HAP-1 (cell line): ENCODE measurements at places on chromosomes 1 and 21.

DNA sequence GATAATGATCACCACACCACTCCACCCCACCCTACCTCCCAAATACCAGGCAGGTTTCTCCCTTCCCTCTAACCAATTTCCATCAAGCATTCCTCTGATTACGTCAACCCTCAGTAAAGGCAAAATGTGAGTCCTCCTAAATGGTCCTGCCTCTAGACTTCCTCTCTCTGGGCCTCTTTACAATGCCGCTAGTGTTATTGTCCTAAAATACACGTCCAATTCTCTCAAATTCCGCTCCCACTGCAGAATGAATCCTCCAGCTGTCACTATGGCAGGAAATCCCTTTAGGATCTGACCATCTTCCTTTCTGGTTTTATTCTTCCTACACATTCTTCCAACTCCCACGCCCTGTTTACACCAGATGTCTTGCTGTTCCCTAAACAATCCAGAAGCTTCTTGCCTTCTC, 68.7 kb downstream of the DEGS1 start:
- no peak for DNase-seq

DNA sequence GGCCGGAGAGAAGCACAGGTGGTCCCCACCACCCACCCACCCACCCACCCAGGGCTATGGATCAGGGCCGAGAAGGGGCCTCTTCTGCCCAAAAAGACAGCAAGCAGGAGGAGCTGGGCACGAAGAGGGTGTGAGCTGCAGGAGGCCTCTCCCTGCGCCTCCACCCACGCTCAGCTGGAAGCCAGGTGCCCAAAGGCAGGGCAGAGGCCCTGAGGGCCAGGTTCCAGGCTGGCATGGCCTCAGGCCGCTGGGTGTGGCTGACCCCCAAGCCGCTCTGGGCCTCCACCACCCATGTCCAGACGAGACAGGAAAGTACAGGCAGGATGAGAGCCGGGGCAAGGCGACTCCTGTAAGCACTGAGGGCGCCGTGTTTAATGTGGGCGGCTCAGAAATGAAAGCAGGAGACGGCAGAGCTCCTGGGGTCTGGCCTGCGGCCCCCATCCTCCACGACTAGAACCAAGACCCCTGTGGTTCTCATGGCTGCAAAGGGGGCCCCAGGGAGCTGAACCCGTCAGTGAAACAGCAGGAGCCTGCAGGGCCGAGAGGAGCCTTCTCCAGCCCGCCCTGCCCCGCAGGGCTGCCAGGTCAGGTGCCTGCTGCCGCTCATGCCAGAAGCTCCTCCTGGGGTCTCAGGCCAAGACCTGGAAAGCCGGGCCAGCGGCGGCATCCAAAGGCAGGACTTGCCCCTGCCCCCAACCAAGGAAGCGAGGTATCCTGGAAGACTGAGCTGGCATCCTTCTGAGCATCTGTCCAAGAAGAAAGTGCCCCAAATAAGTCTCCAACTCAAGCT, 56.0 kb downstream of the MEGF6 start:
- DNase-seq, result no peak

DNA sequence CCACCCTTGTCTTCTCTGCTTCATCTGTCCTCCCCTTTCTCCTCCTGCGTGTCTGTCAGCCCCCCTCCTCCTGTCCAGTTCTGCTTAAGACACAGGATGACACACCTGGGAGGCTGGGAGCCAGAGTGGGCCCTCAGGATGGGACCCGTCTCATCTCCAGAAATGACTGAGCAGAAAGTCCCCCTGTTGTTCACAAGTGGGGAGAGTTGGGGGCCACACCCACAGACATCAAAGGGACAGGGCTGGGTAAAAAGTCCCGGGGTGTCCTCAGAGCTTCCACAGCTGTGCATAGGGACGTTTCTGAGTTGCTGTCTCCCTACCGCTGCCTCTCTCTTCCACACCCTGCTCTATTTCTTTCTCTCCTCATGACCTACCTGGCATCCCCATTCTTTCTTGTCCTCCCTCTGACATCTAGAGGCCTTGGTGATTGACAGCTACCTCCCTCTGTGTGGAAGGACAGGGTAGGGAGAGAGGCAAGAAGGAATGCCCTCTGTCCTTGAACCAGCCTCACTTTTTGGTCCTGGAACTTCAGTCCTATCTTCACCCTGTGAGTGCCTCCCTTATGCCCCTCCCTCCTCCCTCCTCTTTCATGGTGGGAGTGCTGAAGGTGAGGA, 19.5 kb upstream of the SH2D2A start:
- DNase-seq, result no peak

DNA sequence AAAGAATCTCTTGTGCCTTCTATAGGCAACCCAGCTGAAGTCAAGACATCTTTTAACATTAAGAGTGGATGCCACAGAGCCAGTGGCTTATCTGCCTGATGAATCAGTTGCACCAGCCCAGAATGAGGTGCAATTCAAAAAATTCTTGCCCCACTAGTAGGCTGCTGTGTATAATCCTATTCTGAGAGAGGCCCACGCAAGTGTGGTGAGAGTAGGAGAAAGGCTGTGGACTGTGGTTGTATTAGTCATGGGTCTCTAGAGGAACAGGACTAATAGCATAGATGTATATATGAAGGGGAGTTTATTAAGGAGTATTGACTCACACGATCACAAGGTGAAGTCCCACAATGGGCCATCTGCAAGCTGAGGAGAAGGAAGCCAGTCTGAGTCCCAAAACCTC, 216.4 kb downstream of the LTN1 start:
- DNase-seq, result no peak
